Activated naive CD4-positive, alpha-beta T cell treated with anti-CD3 and anti-CD28 coated beads, Interleukin-2, amount 50 U/mL, for 16 hours (primary cell): ENCODE measurements at places on chromosomes 1 and 21.

DNA sequence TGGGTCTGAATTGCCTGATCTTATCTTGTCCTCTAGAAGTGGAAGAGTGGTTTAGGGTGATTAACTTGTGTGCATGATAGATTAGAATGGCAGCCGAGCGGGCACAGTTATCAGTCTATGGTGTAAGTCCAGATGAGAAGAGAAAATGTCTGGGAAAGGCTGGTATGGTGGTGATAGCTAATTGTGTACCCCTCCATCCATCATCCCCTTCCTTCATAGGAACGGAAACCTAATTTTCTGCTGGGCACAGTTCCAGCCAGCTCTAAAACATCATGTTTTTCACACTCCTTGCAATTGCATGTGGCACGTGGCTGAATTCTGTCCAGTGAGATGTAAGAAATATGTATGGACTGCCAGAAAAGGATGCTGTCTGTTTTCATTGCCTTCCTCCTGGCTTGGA is 40.9 kb upstream of the ZP4 start:
- no peak for DNase-seq

DNA sequence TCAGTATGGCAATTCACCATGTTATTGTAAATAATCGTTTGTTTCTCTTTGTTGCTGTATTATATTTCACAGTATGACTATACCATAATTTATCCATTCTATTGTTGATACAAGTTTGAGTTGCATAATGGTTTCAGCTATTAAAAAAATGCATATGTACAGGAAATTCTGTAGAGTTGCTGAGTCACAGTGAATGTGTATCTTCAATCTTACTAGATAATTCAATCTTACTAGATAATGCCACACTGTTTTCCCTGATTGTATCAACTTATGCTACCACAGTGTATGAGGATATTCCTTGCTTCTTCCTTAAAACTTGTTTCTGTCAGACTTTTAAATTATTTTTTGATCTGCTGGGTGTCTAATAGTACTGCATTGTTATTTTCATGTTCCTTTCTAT is 3.5 kb upstream of the COA6 start:
- no peak for DNase-seq

- no peak for DNase-seq
Measured at GRCh38 chr21:46431884-46432488, 26.7 kb upstream of the DIP2A start.

GRCh38 chr1:74834261-74834660 is 101.3 kb downstream of the TYW3 start:
- DNase-seq = no peak

- no peak for DNase-seq
Measured at GRCh38 chr1:16978567-16979474, 1.6 kb downstream of the MFAP2 start.

DNA sequence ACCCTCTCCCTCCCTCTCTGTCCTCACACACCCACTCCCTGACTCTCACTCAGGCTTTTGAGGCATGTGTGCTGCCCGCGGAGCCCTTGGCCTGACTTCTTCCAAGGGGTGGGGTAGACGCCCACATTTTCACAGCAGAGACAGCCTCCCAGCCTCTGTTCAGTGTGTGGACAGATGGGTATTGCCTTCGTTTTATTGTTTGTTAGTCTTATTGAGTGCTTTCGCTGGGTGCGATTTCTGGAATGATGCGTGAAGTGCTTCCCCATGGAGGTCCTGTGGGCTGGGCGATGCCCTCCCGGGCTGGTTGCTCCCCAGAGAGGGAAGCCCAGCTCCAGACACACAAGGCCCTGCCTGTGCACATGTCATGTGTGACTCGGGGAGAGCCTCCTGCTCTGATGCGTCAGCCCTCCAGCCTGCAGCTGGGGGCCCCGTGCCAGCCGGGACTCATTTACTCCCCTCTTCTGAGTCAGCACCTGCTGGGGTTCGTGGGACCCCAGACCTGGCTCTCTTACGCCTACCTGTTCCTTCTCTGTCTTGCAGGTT is 14.7 kb downstream of the PDXK start:
- DNase-seq = no peak

DNA sequence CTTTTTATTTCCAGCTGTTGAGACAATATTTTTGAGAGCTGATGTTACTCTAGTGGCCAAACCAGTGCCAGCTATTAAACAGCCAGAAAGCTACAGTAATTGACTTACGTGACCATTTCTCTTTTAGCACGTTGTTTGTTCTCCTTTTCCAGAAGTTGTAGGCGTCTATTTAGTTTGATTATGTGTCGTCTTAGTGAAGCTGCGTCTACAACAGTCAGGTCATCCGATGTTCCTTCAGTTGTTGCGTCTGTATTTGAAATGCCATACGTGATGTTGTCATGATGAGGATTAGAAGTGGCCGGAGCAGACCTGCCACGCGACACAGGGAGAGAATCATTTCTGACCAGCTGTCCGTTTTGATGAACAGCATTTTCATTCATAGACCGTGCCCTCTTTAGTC is 38.2 kb downstream of the TMEM51 start:
- no peak for DNase-seq

DNA sequence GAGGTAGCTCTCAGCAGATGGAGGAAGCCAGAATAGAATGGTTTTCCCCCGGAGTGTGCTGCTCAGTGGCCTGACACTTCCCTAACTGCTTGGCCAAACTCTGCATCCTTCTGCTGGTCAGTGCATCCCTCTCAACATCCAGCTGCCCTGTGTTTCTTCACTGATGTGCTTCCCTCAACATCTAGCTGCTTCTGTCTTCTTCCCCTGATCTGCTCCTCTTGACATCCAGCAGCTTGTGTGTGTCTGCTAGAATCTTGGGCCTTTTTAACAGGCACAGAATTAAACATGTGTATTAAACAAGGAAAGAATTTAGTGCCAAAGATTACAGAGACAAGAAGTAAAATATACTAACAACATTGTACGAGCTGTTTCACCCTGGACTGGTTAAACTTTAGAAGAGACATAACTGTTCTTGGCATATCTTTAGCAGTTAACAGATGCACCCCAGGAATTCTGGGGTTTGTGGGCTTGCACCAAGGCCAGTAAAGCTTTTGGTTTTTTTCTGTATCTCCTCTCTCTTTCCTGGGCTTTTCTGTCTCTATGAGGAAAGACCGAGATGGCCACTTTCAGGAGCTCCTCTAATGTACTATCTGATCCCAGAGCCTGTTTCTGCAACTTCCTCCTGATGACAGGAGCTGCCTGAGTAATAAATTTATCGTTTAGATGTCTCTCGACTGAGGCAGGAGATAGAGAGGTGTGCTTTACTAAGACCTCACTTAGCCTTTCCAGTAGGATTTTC is 34.8 kb upstream of the HSD3B1 start:
- DNase-seq = no peak

- no peak for DNase-seq
Measured at GRCh38 chr1:56921479-56921878, 44.3 kb downstream of the C8B start.

DNA sequence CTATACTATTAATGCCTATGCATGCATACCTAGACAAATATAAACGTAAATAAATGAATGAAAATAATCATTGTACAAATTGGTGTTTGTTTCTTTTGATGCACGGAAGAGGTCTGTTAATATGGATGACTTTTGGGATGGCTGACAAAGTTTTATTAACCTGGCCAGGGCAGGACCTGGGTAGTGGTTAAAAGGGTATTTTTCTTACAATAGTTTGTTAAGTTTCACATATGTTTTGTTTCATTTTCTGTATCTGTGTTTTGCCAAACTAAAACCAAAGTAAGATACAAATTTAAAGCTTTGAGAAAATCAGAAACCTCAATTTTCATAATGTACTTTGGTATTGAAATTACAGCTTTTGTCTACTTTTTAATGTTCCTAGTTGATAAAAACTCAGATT is 222.7 kb upstream of the OLFM3 start:
- no peak for DNase-seq

GRCh38 chr1:15412175-15412800 is 2.6 kb downstream of the EFHD2 start:
- DNase-seq = no peak

DNA sequence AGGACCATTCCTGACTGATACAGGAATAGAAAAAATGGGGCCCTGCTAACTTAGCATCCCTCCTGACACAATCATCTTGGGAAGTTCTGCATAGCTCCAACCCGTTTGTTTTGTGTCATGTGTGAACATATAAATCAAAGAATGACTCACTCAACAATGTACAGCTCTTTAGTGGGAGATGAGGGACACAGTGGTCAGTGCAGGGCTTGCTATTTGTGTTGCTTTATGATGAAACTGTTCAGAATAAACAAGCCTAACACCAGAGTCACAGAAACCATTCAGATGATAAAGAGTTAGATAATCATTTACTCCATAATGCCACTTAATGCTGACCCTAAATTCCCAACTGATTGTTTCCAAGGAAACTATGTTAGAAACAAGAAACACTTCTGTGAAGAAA is 154.2 kb upstream of the ZNHIT6 start:
- no peak for DNase-seq

DNA sequence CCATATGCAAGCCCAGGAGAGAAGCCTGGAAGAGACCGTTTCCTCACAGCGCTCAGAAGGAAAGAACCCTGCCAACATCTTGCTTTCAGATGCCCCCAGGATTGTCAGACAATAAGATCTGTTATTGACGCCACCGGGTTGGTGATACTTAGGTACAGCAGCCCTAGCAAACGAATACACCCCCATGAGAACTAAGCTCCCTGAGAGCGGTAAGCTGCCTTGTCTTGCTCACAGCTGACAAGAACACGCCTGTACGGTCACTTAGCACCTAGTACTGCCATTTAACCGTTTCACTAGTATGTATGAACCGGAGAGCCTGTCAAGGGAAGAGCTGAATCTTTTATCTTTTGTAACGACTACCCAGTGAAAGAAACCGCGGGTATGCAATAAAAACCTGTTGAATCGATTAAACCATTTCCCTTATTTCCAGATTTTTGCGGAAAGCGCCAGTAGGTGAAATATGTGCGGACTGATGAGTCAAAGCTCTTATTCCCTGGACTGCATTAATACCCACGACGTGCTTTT is 619 bp upstream of the ZBTB8B start:
- DNase-seq = no peak

GRCh38 chr1:46187106-46187869 is 10.9 kb downstream of the POMGNT1 start:
- DNase-seq = no peak

DNA sequence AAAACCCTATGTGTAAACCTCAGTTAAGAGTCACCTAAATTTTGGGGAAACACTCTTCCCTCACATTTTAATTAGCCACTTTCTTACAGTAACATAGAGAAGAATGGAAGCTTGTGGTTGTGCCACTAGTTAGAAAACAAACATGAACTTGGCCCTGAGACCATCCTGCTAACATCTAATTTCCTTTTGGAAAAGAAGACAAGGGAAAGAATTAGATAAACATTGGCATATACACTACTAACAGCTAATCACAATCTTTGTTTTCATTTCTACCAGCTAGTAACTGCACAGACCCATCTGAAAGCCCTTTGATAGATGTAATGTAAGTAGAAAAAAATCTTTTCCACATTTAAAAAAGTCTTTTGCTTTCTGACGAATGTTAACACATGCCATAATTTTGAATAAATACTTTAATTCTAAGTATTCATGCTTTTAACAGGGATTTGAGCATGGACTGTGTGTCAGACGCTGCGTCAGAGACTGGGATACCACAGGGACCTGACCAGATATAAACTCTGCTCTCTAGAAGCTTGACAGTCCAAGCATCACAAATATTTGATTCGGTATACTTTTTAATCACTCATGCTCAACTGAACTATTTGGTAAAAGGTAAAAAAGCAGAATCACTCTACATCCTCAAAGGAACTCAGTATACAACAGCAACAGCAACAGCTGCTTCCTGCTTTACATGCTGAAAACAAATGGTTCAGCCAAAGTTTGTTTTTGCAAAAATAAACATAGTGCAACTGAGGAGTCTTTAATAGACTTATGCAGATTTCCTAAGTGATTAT is 30.2 kb downstream of the DPH5 start:
- DNase-seq = no peak

GRCh38 chr1:117173691-117174090 is 37.0 kb downstream of the VTCN1 start:
- DNase-seq = no peak

DNA sequence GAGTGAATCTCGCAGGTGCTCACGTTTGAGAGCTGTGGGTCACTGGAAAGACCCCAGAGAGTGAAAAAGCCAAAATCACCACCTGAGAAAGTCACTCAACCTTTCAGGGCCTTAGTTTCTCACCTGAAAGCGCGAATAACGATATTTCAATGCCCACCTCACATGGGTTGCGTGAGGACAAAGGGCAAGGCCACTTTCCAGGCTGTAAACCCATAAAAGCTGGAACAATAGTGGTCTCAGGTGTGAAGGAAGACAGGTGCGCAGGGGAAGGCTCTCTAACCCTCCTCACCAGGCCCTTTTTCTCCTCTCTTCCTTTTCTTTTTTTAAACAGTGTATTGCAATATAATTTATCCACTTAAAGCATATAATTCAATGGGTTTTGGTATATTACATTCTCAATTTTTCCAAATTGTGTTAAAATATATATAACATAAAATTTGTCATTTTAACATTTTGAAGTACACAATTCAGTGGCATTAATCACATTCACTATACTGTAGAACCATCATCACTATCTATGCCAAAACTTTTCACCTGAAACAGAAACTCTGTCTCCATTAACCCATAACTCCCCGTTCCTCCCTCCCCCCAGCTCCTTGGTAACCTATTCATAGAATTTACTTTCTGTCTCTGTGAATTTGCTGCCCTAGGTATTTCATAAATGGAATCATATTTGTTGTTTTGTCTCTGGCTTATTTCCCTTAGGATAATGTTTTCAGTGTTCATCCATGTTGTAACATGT is 118.4 kb upstream of the TNR start:
- no peak for DNase-seq

DNA sequence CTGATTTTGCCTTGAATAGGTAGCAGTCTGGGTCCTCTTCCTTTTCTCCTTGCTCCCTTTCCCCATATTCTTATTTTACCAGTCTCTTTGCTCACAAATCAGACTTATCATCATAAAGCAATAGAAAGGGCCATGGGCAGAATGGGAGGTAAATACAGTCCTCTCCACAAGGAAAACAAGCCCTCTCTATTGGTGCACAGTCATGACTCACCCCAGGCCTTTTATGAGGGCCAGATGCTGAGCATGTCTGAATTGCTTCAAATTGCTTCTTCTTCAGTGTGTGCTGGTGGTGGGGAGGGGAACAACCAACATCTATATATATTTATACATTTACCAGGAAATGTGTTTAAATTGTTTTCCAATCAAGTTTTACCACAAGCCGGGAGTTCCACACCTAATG is 75.2 kb downstream of the GFI1 start:
- no peak for DNase-seq

DNA sequence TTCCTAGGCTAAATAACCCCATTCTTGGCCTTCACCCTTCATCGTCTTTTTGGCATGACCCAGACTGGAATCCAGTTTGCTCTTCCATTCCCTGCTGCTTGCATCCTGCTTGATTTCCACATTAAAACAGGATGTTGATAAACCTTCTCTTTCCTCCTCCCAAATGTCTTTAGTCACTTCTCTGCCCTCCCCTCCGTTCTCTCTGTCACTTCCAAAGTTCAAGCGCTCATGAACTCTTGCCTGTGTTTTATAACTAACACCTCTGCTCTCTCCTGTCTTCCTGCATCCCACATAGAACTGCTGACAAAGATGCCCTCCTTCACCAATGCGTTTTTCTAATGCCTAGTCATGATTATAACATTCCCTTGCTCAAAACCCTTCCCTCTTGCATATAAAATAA is 65.6 kb upstream of the SLC44A3 start:
- no peak for DNase-seq

GRCh38 chr1:43951021-43951985 is 4.6 kb downstream of the IPO13 start:
- no peak for DNase-seq

GRCh38 chr1:54323921-54324250 is 82.3 kb downstream of the SSBP3 start:
- DNase-seq = no peak

GRCh38 chr1:224435999-224436398 is 1.4 kb upstream of the WDR26 start:
- DNase-seq = no peak
